ENCODE measurements at places on chromosomes 6 and 20.

GRCh38 chr6:603265-603664, 53.6 kb downstream of the HUS1B start:
- DNase-seq, result no peak

GRCh38 chr6:47014401-47014800, 27.7 kb downstream of the ADGRF1 start:
- no peak for DNase-seq

GRCh38 chr6:36769183-36769675, 70.0 kb downstream of the CPNE5 start:
- DNase-seq, result no peak

DNA sequence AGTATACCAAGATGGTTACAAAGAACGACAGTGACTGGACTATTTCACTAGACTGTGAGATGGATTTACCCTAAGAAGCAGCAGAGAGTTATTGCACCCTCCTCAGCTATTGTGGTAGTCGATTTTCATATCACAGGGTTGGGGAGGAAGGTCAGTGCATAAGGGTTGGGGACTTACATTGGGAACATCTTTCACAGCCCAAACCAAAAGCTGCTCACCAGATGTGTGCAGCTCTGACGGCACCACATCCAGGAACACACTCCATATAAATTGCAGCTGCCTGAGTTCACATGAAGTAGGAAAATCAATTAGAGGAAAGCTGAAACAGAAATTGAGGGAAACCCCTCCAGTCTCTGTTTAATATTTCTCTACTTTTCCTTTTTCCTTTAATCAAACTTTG, 470.5 kb upstream of the NRSN1 start:
- DNase-seq, result no peak

DNA sequence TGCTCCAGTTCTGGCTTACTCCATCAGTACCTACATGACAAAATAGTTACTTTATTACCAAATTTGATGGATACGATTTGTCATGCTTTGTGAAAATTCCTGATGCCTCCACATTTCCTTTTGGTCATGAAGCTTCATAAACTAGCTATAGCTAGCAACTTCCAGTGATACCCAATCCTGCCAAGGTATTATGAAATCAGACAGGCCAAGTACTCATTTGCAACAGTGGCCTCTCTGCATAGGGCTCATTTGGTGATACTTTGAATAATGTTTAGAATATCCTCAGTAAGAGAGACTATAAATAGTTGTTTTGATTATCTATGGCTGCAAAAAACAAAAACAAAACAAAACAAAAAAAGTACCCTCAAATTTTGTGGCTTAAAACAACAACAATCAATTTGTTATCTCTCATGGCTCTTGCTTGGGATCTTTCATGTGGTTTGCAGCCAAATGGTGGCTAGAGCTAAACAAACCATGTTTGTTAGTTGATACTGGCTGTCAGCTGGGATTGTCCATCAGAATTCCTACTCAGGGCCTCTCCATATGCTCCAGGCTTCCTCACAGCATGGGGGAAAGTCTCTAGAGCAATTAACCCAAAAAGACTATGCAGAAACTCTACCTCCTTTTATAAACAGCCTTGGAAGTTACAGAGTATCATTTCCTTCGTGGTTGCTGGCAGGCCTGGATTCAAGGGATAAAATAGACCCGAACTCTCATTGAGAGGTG, 10.1 kb upstream of the PRL start:
- DNase-seq, result no peak

Measured in keratinocyte (primary cell).